ENCODE measurements at places on chromosomes 3 and 15.

DNA sequence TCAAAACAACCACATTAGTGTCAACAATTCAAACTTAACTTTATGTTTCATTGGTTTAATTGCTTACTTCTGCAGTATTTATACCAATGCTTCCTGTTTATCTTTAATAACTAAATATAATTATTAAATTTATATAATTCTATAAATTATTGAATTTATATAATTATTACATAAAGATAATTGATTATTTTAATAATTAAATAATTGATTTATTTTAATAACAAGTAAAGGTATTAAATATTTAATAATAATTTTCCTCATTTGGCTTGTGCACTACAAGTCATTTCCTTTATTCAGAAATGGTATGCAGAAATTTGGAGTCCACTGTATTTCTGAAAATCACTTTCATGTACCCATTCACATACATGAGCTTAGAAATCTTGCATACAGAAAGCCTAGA, 156.2 kb upstream of the NSMCE3 start:
- DNase-seq: no peak

DNA sequence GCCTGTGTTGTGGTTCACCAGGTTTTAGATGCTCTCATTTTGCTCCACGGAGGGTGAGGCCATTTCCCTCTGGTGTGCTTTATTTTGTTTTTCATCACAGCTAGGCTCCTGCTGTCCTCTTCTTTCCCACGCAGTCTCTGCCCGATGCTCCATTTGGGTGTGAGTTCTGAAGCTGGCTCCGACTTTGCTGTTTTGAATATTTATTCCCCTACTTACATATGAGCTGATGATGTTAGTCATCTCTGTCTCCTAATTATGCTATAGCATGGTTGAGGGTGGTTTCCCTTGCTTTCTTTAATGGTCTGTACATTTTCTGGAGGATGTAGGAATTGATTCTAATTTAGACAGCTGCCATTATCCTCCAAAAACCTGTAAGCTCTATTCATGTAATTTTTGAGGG, 168.1 kb upstream of the MYRIP start:
- no peak for DNase-seq

DNA sequence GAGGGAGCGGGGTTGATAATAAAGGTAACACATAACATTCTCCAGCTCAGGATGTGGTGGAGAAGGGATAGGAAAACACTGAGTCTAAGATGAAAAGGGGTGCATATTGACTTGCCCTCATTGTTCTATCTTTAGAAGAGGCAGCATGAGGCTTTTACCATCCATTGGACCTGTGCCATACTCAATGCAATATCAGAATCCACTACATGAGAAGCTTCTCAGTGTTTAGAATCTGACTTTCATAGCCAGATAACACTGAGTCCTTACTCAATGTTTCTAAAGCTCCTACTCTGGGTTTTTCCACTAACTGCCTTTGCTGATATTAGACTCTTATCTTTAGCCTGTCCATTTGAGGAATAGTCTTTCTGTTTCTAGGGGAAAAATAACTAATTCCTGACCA, 24.3 kb upstream of the GADL1 start:
- no peak for DNase-seq

GRCh38 chr3:127457094-127457475, 133.4 kb downstream of the TPRA1 start:
- DNase-seq: no peak

- DNase-seq: no peak
Observed at GRCh38 chr15:75178171-75178937, 23.3 kb upstream of the C15orf39 start.

DNA sequence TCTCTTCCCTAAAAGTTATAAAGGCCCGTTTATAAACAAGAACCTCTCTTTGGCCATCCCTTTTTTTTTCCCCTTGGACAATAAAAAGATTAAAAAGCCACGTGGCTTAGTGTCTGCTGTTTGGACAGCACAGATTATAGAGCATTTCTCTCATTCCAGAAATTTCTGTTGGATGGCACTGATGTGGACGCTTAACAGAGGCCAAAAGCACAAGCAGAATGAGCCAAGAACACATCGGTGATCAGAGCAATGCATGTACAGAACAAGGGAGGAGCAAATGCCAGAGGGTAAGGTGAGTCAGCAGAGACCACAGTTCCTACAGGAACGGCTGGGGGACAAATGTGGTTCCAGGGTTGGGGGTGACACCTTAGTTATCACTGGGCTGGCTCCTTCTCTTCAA, 30.3 kb upstream of the CTNNB1 start:
- no peak for DNase-seq

DNA sequence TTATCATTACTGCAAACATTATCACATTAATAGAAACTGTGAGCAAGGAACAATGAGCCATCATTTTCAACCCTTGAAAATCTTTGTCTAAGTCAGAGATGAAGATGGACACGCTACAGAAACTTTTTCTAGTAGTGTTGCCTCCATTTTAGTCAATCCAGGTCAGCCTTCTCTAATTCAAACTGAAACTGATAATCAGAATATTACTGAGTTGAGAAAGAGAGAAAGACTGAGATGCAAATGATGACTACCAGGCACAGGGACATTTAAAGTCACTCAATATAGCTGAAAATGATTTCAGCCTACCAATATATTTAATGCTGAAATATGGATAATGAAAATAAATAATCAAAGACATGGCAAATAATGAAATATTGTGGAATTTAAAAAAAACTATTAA, 261.4 kb downstream of the GBE1 start:
- no peak for DNase-seq

DNA sequence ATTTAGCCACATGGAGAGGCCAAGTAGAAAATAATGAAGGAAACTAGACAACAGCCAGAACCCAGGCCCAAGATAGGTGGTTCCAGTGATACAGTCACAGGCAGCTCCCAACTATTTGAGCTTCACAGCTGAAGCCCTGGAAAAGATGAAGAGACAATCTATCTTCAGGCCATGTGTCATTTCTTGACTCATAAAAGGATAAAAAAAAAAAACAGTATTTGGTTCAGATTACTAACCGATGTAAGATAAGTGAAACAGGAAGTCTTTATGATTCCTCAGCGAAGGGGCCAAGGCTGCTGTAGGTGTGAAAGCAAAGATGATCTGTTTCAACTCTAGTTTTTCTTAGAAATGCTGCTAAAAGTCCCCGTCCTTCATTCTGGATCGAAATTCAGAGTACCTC, 394.6 kb downstream of the ZNF385D start:
- no peak for DNase-seq

DNA sequence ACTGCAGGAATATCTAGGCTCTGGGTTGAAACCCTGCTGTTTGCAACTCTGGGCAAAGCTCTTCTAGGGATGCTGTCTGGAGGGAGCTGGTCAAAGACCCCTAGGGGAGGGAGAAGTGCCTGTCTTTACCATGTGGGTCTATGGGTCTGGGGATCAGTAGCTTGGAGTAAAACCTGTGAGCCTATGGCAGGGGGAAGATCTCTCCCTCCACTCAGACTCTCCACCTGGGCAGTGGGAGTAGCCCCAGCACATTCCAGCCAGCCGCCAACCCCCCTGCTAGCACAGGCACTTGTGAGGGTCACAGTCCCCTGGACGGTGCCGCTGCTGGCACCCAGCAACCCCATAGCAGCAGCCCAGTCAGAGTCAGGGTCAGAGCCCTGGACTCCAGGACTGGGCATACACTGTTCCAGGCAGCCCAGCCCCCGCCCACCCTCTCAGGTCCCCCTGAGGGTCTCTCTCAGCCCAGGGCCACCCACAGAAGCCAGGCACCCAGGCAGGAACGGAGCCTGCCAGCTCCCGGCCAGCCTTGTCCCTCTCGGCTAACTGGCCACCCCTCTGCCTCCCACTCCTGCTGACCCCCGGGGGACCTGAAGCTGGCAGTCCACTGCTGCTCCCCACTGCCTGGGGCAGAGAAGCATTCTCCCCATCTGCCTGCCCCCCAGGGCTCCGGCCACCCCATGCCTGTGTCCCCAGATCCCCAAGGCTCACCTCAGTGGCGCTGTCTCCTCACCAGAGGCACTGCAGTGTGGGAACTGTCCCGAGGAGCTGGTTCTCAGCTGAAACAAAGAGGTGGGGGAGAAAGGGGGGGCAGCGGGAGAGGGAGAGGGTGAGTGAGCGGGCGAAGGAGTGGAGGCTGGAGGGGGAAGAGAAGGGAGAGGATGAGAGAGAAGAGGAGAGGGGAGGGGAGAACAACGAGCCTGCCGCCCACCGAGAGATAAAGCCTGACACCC, 10.8 kb downstream of the GLYCTK start:
- no peak for DNase-seq

GRCh38 chr15:22873841-22874240, 35.4 kb downstream of the NIPA2 start:
- DNase-seq: no peak

DNA sequence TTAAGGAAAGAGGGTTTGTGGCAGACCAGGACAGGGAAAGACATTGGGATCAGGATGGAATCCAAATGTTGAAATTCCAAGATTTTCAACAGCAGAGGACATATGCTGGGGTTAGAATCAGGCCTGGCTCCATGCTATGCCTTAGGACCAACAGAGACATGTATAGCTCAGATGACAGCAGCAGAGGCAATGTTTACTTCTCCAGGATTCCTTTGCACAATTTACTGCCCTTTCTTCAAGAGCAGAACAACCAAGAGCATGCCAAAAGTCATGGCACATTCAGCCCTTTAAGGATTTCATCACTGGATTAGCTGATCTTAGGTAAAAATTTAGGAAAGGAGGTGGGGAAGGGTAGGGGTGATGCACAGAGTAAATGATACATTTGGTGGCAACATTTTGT, 69.6 kb upstream of the GSK3B start:
- no peak for DNase-seq

DNA sequence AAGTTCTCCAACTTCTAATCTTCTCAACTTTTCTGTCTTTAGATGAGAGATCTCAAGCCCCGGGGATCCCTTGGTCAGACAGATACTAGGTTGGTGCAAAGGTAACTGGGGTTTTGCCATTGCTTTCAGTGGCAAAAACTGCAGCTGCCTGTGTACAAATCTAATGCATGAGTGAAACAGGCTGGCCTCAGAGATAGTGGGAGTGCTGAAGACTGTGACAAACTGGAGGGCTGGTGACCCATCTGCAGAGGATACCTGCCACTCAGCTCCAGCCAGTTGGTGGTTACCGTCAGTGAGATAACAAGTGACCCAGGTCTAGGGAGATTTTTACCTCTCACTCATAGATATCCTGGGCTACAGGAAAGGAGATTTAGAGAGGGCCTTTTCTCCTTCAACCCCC, 85.7 kb downstream of the RYR3 start:
- DNase-seq: no peak

DNA sequence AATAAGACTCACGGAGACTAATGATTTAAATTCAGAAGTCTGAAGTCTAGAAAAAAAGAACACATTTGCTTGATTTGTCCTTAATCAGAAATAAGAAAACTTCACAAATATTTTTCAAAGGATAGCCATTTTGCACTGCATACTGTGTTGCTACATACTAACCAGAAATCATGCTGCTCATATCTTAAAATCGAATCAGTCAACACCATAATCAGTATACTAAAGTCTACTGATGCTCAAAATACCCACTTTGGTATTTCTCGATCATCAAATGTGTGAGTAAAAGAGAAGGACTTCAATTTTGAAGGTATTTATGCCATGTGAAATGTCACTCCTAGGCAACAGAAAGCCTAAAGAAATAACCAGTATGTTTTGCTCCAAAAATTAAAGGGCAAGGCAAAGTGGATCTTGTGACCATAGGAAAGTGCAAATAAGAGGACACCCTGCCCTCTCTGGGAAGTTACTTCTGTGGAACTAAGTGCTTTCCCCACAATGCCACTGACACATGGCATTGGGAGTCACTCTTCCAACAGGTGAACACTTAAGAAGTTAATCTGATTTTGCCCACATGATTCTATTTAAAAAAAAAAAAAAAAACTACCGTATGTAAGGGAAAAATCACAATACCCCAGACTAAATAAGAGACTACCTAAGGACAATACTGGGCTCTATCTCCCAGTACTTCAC, 2.7 kb downstream of the LRIG1 start:
- DNase-seq: no peak

DNA sequence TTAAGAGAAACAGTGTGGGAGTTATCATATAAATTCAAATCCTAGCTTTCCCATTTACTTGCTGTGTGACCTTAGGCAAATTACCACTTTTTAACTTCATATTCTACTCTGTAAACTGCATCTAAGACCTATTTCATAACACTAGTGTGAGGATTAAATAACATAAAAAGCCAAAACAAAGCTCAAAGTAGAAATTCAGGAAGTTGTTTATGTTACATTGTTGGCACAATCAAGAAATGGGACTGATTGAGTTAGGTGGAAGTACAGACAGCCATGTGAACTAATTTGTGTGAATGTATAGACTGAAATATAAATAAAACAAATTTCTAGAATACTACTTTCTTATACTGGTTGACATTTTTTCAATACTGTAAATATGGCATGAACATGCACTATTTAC, 131.7 kb downstream of the STAG1 start:
- DNase-seq: no peak

GRCh38 chr3:123723522-123724168, 138.8 kb upstream of the HACD2 start:
- DNase-seq: peak; percentile 12

GRCh38 chr3:146468671-146469149, 651 bp downstream of the PLSCR2 start:
- DNase-seq: no peak

- DNase-seq: no peak
Observed at GRCh38 chr3:190305406-190305805, 16.8 kb downstream of the CLDN1 start.

DNA sequence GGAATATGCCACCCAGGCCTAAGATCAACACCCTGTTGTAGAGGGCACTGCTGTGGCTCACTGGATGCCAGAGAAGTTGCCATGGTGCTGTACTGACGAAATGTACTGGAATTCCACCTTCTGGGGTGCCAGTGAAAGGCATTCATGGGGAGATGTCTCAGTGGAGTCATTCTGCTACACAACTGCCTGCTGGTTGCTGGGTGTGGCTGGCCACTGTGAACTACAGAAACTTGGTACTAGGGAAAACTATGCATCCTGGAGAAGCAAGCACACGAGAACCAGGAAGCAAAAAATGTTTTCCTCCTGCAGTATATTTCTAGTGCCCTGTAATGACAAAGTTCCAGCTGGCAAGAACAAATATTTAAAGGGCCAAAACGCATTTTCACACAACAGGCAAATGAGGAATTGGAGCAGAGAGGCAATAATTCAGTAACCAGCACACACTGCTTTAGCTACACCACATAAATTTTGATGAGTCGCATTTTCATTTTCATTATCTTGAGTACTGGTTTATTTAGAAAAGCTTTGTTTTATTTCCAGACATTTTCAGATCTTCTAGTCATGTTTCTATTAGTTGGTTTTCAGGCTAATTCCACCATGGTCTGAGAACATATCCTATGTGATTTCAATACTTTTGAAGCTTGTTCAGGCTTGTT, 18.3 kb upstream of the RFX7 start:
- DNase-seq: no peak
